BE2C (cell line): ENCODE measurements at places on chromosomes 2 and 18.

DNA sequence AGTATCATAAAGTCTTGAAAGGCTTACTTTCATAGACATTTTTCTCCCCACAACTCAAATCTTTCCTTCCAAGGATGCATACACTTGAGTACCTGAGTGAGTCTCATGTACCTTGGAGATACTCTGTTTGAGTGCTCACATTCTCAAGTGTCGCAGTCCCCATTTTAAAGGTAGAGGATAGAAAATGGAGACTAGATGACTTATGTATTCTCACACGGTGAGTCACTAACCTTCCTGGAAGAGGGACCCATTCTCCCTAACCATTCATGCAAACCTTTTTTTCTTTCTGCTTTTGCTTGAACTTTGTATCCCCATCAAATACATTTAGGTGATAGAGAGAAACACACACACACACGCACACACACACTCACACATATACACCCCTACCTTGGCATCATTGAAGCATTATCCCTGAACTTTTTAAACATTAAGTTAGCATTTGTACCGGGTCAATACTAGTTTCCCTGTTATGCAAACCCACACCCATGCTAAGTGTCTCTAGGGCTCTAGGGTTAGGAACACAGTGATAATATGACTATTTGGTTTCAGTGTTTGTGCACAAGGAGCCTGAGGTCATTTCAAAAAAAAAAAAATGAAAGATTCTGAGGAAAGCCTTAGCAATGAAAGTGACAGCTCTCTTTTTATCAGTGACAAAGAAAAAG is 236.2 kb downstream of the IKZF2 start:
- DNase-seq = no peak

DNA sequence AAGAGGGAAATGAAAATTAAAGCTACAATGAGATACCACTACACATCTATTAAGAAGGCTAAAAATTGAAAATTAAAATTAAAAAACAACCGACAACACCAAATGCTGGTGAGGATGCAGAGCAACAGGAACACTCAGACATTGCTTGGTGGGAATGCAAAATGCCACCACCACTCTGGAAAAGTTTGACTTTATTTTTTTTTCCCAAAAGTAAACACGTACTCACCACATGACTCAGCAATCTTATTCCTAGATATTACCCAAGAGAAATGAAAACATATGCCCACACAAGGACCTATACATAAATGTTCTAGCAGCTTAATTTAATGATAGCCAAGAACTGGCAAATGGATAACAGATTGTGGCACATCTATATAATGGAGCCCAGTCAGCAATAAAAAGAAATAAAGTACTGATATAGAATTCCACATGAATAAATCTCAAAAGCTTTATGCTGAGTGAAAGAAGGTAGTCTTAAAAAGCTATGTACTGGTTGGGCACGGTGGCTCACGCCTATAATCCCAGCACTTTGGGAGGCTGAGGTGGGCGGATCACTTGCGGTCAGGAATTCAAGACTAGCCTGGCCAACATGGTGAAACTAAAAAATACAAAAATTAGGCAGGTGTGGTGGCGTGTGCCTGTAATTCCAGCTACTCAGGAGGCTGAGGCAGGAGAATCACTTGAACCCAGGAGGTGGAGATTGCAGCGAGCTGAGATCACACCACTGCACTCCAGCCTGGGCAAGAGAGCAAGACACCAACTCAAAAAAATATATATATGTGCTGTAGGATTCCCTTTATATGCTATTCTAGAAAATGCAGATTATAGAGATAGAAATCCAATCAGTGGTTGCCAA is 4.2 kb upstream of the PROC start:
- DNase-seq = no peak

DNA sequence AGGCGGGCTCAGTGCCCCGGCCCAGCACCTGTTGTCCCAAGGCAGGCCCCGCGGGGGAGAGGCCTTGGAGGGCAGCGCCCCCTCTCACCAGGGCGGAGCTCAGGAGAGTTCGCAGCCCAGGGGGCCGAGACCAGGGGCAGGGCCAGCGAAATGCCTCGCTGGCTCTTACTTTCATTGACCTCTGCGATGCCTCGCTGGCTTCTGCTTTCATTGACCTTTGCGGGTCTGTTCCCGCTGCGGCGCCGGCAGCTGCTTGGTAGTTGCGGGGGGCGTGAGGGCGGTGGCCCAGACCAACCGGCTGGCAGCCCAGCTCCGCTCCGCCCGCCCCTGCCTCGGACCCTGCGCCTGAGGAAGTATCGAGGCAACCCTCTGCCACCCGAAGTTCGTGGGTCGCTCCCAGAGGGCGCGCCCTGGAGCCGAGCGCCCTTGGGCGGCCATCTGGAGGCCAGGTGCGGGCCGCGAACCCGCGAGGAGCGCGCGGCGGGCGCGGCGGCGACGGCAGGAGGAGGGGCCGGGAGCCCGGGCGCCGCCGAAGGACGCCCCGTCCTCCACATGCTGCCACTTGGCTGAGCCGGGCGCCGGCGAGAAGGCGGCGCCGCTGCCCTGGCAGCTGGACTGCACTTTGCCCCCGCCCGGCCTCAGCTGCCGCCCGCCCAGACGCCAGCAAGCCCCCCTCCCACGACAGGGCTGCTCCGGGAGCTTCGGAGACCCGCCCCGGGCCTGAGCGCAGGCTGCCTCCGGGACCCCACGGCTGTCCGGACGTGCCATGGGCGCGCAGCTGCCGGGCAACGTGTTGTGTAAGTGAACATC is 118.0 kb upstream of the MSTN start:
- peak; percentile 74 for DNase-seq

- DNase-seq = no peak
Observed at GRCh38 chr2:48148841-48149430, 242.6 kb upstream of the FBXO11 start.

- DNase-seq = no peak
Observed at GRCh38 chr2:179263446-179264367, 925 bp downstream of the SESTD1 start.

DNA sequence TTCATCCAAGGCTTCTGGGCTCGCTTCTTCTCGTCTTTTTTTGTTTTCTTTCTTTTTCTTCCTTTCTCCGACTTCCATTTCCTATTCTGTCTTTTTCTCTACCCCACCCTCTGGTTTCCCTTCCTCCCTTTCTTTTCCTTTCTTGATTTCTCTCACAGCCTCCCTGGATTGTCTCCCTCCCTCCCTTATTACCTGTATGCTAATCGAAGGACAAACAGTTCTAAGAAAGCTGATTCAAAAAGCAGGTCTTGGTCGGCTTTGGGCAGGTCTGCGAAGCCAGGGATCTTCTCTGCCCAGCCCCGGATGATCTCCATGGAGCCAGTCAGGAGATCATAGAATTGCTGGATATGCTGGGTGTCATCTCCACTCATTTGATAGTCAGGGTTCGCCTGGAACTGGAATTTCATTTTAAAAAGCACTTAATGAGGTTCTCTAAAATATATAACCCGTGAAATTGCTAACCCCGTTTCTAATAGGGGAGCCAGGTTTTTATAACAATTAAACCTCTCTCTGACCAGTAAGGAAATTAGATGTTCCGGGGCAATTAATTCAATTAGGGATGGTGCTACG is 5.9 kb downstream of the NR4A2 start:
- no peak for DNase-seq

- DNase-seq = no peak
Observed at GRCh38 chr18:62778976-62779869, 63.9 kb downstream of the PHLPP1 start.

- no peak for DNase-seq
Observed at GRCh38 chr2:100577777-100578176, 15.0 kb downstream of the PDCL3 start.

- no peak for DNase-seq
Observed at GRCh38 chr2:48221846-48222516, 308.0 kb upstream of the STON1 start.

- DNase-seq = no peak
Observed at GRCh38 chr2:209960045-209960444, 42.4 kb upstream of the RPE start.

DNA sequence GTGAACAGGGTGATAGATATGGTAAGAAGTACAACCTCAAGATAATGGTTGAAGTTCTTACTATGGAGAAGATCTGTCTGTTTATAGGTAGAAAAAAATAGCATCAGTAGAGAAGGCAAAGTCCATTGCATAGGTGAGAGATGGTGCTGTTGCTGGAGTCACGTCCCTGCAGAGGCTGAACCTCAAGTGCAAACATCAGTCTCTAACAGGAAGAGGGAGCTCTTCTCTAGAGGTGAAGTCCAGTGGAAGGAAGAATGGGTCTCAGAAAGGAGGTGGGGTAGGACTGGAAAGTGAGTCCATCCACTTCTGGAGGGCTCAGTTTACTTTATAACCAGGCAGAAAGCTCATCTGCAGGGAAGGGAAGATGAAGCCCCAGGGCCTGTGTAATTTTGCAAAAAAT is 337.7 kb downstream of the MEIS1 start:
- DNase-seq = no peak

DNA sequence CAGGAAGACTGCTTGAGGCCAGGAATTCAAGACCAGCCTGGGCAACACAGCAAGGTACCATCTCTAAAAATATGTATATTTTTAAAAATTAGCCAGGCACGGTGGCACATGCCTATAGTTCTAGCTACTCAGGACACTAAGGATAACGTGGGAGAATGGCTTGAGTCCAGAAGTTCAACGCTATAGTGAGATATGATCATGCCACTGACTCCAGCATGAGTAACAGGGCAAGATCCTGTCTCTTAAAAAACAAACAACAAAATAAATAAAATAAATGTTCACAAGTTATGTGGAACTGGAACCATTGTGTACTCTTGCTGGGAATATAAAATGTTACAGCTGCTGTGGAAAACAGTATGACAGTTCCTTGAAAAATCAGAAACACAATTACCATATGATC is 47.2 kb downstream of the USP34 start:
- no peak for DNase-seq

DNA sequence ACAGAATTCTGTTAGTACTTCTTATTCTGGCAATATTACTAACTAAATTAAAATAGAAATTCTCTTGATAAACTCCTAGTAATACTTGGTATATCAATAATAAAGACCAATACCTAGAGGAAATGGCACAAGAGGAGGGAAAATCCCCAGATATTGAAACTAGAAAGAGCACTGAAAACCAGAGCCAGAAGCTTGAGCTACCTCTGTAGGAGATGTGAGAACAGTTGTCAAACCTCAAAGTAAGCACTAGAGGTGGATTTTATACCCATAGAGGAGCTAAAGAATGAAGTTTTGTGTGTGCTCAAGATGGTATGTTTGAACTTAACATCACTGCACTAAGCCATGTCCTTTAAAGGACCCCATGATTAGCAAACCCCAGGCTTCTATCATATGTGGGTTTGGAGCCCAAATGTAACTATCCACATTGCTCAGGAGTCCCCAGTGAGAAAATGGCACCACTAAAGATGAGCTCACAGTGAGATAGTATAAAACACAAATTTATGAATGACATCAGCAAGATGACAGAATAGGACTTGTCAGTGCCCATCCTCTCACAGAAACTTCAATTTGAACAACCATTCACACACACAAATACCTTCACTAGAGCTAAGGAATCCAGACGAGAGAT is 122.1 kb downstream of the PKP4 start:
- DNase-seq = no peak

DNA sequence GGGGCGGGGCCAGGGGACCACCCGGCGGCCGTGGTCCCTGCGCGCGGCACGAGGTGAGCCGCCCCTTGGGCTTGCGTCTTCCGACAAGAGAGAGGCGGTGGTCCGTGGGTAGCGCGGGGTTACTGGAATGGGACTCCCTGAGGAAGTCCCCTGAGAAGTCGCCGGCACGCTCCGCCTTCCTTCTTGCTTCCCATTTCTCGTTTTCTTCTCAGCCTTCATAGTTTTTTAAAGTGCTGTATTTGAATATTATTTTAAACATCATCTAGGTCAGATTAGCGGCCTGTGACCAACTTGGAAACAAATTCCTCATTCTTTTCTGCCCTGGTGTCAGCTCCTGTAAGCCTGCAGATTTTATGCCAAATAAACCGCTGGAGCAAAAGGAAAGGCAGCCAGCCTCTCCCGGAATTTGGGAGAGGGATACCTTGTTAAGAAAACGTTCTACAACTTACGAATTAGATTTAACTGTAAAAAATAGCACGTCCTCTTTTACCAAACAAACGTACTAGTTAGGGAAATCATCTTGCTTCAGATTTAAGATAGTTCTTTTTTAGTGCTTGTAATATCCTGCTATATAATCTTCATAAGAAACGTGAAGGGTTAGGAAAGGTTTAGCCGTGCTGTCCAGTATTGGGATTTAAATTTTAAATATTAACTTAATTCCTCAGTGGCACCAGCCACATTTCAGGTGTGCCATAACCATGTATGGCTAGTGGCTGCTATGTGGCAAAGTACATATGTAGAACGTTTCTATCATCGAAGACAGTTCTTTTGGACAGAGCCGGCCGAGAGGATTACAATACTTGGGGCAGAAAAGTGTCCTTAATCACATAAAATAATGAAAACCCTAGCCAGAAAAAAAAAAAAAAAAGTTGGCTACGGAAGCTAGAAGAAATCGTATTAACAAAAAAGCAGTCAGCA is 628 bp upstream of the PTPN2 start:
- no peak for DNase-seq

- no peak for DNase-seq
Observed at GRCh38 chr18:2256577-2256976, 314.7 kb downstream of the METTL4 start.

DNA sequence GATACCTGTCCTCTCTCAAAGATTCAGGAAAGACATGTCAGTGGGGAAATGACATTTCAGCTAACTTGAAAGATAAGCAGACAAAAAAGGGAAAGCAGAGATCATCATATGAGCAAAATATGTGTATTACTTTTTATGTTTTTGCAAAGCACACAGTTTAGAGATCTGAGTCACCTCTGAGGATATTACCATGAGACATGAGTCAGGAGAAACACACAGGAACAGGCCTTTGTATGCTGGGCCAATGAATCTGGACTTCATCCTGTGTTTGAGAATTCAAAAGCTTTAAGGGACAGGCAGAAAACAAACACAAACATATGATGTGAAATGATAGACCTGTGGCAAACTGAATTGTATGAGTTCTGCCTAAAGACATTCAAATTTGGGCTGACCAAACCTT is 306.0 kb upstream of the EPC2 start:
- DNase-seq = no peak

GRCh38 chr18:7524786-7525185 is 42.3 kb upstream of the PTPRM start:
- no peak for DNase-seq

GRCh38 chr2:71821856-71822255 is 325.8 kb downstream of the CYP26B1 start:
- no peak for DNase-seq

- DNase-seq = no peak
Observed at GRCh38 chr2:208127090-208127489, 2.5 kb downstream of the CRYGC start.

GRCh38 chr2:216392018-216392562 is 19.8 kb upstream of the MARCHF4 start:
- no peak for DNase-seq
